ENCODE measurements at places on chromosomes 5 and 9.

GRCh38 chr9:89991204-89991790 is 386.5 kb downstream of the GADD45G start:
- DNase-seq, result no peak

- DNase-seq, result no peak
Measured at GRCh38 chr9:79210541-79211243, 361.1 kb upstream of the TLE4 start.

- DNase-seq, result no peak
Measured at GRCh38 chr9:108525186-108525585, 330.6 kb downstream of the ACTL7B start.

DNA sequence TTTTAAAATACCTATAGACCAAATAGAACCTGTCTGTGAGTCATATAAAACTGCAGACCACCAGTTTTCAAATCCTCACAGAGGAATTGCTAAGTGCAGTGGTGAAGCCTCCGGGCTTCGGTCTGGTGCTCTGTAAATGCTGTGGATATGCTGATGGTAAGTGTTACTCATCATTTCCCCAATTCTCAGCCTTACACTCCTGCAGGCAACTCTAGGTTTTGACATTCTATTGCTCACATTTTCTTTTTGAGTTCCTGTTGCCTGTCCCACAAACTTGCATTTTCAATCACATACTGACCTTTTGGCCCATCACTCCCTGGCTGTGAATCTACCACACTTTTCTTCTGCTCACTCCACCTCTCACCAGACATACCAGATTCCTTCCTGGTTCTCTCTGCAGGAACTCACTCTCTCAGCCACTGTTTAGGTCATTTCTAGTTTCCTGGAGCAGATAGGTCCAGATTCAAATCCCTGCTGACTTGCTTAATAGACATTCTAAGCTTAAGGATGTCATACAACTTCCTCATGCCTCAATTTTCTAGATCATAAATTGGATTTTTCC is 192.9 kb downstream of the RAB3C start:
- DNase-seq, result no peak

GRCh38 chr9:131469356-131469755 is 33.4 kb upstream of the POMT1 start:
- DNase-seq, result no peak

GRCh38 chr9:97237311-97237786 is 70.1 kb upstream of the CCDC180 start:
- no peak for DNase-seq

DNA sequence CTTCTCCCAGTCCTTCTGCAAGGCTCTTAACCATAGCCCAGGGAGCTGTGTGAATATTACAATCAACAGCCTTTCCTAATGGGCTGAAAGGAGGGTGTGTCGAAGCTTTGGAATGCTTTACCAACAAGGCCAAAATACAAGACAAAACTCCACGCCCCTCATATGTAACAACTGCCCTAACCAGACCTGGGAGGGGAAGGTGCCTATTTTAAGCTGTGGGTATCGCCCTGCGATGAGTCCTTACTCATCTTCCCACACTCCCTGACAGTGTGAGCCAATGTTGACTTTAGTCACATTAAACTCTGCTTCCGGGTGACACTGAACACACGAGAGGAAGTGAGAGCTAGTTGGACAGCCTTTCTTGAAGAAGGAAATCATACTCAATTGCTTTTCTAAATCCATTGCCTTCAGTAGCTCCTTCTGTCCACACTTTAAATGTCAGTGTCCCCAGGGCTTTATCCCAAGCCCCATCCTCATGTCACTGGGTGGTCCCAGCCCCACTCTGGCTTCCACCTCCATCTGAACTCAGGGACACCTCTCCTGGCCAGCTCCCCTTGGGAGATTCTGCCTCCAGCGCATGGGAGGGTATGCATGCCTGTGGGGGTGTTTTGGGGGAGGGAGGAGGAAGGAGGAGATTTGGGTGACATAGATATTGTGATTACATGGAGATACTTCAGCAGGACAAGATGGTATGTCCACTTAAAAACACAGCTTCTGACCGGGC is 6.5 kb upstream of the TBC1D9B start:
- no peak for DNase-seq

- DNase-seq, result no peak
Measured at GRCh38 chr5:16759147-16759773, 142.5 kb upstream of the RETREG1 start.

DNA sequence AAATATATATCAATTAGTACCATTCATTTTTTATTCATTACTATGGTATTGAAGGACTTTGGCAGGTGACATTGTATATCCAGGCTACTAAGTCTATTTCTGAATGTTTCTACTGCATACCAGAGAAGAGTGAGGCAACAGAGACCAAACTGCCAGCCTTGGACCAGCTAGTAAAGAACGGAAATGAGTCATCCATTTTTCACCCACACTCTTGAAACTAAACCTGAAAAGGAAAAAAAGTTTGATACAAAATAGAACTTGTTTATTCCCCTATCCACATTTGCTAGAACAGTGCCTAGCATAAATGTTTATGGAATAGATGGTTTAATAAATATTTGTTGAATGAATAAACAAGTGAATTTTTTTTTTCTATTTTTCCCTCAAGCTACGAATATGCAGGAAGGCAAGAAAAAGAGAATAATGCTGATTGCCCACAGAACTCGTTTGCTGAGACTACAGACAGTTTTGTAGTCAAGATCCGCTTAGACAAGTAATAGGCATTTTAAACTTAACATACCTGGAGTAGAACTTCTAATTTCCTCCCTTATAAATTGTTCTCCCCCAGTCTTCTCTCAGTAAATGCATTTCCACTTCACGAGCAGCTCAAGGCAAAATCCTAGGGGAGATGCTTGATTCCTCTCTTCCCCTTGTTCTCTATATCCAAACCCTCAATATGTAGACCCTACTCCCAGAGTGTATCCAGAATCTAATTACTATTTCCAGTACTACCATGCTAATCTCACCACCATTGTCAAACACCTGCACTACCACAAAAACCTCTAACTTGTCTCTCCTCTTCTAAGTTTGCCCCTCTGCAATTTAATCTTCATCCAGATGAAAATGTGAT is 146.2 kb upstream of the RASA1 start:
- no peak for DNase-seq

DNA sequence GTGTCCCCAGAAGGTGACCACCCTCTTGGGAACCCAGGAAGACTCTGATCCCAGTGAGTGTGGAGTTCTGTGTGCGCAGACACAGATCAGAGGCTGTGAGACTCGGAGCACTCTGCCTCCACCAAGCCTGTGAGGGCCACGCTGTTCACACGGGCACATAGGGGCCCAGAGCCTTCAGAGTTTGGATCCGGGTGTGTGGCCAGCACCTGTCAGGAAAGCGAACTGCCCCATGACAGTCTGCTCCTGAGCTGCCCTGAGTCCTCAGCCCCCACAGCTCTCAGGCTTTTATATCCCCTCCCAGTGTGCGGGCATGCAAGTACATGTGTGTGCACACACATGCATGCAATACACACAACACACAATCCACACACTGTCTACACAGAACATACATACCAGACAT is 161.8 kb upstream of the IRX2 start:
- no peak for DNase-seq

- DNase-seq, result no peak
Measured at GRCh38 chr5:170491479-170491878, 12.3 kb upstream of the KCNIP1 start.

DNA sequence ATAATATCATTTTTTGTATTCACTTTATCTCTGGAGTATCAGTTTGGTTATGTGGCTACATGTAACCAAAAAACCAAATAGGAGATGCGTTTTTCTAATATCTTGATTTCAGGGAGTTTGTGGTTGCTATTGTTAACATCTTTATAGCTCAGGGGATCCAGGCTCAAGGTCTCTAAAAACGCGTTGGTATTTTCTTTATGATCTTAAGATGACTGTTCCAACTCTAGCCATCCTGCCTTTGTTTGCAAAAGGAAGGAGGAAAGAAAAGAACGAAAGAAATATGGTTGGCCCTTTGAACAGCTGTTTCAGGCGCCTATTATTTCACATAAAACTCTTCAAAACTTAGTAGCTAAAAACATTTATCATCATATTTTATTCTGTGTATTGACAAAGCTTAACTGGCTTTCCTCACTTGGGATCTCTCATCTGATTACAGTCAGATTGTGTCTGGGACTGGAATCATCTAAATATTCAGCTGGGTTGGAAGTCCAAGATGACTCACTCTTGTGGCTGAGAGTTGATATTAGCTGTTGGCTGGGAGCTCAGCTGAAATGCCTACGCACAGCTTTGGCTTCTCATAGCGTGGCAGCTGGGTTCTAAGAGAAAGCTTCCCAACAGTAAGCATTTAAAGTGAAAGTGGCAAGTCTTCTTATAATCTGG is 60.1 kb downstream of the FAM174A start:
- DNase-seq, result no peak

GRCh38 chr9:133055788-133056420 is 5.9 kb upstream of the CEL start:
- no peak for DNase-seq

GRCh38 chr5:141547488-141547887 is 58.6 kb downstream of the PCDHGC5 start:
- no peak for DNase-seq

GRCh38 chr5:97231025-97231636 is 48.1 kb upstream of the RIOK2 start:
- no peak for DNase-seq

DNA sequence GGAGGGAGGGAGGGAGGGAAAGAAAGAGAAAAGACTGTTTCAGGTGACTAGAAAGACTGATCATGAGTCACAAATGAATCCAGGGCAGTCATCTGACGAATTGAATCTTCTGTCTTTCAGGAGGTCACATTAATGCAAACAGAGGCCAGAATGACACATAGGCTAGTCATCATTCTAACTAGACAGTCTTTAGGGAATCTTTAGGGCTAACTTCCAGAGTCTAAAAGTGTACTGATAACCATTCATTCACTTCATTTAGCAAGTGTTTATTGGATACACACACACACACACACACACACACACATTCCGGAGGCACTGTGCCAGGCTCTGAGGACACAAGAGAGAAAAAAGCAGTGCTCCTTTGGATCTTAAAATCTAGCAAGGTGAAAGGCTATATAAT is 156.7 kb downstream of the EBF1 start:
- DNase-seq, result no peak

DNA sequence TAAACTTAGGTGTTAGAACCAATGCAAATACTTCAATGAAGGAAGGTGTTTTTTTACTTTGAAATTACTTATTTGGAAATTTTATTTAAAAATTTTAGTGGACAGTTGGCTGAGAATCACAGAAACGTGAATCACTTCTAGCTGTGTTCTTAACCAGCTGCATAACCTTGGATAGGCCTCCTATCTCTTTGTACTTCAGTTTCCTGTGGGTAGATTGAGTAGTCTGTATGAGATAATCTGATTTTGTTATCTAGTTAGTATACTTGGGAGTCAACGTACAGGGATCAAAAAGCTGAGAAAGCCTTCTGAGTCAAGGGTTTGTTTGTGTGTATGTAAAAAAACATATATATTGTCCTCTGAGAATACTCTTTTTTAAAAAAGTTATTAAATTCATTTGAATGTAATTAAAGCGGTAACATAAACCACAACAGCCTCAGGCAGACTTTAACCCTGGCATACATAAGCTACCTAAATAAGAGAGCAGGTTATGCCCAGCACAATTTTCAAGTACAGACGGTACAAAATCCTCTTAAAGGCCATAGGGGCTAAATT is 38.1 kb upstream of the ZCCHC7 start:
- no peak for DNase-seq

DNA sequence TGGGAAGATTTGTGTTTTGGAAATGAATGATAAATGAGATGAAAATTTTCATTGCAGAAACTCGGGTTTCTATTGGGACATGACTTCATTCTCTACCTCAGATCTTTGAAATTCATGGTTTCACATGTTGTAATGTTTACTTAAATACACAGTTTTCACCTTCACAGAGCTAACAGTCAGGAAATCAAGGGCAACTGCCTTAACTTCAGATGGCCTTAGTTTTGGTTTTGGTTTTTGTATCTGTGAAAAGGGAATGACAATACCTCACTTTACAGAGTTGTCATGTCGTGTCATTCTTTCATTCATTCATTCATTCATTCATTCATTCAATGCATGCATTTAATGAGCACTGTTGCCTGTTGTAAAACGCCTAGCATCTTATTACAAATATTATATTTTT is 41.9 kb downstream of the NIM1K start:
- no peak for DNase-seq

DNA sequence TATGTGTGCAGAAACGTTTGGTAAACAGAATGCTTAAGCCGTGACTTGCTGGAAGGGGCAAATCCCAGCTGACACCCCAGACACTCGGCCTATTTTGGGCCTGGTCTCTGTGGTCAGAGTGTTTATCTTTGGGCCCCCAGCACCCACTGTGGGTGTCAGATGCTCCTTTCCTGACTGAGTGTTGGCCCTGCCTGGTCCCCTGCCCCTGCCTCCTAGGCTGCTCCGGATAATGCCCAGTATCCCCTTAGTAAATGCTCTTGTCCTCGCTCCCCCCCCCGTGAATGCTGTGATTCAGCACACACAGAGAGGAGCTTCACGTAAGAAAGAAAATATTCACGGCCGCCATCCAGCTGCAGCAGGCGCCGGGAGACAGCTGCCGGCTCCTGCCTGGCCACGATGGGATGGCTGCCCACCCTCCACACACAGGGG is 11.3 kb upstream of the ANGPTL2 start:
- no peak for DNase-seq

- no peak for DNase-seq
Measured at GRCh38 chr9:89564346-89564878, 40.4 kb upstream of the GADD45G start.

Data from naive thymus-derived CD8-positive, alpha-beta T cell (primary cell).